ENCODE measurements at places on chromosomes 2 and 18.

GRCh38 chr2:174974131-174974530, 31.1 kb downstream of the CHN1 start:
- no peak for DNase-seq

DNA sequence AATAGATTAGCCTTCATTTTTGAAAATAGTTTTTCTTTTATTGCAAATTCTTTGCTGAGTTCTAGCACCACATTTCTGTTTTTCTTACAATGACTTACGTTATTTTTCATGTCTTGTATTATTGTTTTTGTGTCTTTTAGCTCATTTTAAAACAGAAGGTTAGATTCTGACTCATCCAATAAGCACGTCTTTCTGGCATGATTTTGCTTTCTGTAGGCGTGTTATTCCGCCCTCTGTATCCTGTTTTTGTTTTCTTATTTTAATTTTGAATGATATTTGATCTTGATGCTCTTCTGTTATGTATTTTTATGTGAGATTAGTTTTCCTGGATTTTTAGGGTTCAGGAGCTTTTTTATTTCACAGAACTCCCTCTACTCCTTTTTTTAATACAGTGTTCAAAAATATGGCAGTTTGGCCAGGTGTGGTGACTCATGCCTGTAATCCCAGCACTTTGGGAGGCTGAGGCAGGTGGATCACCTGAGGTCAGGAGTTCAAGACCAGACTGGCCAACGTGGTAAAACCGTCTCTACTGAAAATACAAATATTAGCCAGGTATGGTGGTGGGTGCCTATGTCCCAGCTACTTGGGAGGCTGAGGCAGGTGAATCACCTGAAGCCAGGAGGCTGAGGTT, 145.0 kb downstream of the CLIP4 start:
- no peak for DNase-seq

GRCh38 chr2:20001361-20001863, 11.1 kb downstream of the MATN3 start:
- DNase-seq = no peak

- no peak for DNase-seq
These were observed 77.0 kb upstream of the PDE1A start for GRCh38 chr2:182503886-182504285.

- DNase-seq = no peak
These were observed 209.1 kb upstream of the ID2 start for GRCh38 chr2:8472545-8473323.

- DNase-seq = no peak
These were observed 191.4 kb downstream of the SPP2 start for GRCh38 chr2:234241656-234242458.

DNA sequence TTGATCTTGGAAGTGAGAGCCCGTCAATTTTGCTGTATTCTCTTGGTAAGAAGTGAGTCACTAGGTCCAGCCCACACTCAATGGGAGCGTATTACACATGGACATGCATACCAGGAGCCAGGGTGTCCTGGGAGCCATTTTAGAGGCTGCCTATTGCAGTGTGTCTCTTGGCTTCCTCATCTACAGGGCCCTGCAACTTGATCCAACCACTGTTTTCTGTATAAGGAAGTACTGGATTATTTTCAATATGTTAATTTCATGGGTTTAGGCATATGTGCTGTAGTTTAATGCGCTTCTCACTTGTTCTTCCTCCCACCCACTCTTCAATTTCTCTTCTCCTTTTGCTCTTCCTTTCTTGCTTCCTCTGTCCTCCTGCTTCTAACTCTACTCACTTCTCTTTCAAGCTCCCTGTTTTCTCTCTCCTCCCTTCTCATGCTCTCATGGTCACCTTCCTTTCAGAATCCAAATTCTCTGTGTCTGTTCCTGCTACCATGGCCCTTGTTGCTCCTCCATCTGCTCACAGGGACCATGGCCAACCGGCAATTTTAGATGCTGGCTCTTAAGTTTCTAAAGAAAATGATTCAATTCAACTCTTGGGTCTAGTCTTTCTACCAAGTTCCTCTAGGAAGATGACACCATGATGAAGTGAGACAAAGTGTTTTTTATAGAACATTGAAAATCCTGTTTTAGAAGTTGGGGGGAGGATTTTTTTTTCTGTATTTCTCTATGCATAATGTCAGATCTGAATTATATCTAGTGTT, 152.0 kb upstream of the ZEB2 start:
- DNase-seq = no peak

GRCh38 chr2:195658541-195658890, 1.5 kb downstream of the SLC39A10 start:
- no peak for DNase-seq

- no peak for DNase-seq
These were observed 144.3 kb downstream of the KCNE4 start for GRCh38 chr2:223196331-223196730.

DNA sequence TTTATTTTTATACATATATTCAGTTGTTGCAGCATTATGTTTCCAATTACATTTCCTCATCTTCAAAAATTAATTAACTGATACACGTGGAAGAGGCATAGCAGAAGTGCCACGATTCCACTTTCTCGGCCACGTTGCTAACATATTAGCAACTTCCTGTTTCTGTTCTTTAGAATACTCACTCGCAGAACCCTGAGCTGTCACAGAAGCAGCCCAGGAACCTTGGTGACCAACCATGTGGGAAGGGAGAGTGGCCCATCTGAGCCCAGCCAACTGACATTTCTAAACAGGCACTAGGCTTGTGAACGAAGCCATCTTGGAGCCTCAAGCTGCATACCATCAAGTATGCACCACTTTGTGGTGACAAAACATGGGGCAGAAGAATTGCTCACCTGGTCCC, 350.1 kb downstream of the CBLN2 start:
- no peak for DNase-seq

- DNase-seq = no peak
These were observed 75.6 kb downstream of the PID1 start for GRCh38 chr2:229195346-229195947.

- DNase-seq = no peak
These were observed 12.0 kb upstream of the SLC38A11 start for GRCh38 chr2:164967361-164967760.

GRCh38 chr2:236570081-236570868, 650 bp downstream of the ACKR3 start:
- DNase-seq = no peak

- no peak for DNase-seq
These were observed 689.8 kb upstream of the NXPH2 start for GRCh38 chr2:139469985-139470384.

- DNase-seq = no peak
These were observed 27.2 kb downstream of the KIF1A start for GRCh38 chr2:240792629-240793312.

DNA sequence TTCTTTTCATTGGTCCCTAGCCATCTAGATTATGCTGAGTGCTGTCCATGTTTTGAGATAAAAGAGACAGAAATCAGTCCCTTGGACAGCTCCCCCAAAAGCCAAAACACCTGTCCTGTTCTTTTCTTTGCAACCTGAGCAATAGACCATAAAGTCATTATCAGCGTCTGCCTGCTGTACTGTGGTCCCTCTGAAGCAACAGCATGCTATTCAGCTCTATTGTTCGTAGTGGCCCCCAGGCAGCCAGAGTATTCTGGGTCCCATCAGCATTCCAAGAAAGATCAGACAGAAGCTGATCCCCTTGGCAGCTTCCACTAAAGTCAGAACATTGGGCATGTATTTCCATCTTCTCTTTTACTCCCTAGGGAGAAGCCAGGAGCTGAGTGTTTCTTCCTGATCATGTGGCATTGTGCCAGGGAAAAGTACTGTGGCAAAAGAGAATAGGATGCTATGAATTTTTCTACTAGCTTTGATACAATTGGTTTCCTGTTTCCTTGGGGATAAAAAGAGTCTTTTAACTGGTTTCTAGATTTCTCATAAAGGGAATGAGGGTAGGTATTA, 33.6 kb upstream of the ZSWIM2 start:
- no peak for DNase-seq

GRCh38 chr18:46264255-46264654, 160.1 kb downstream of the HAUS1 start:
- no peak for DNase-seq

GRCh38 chr2:124257120-124257519, 232.0 kb downstream of the CNTNAP5 start:
- DNase-seq = no peak

DNA sequence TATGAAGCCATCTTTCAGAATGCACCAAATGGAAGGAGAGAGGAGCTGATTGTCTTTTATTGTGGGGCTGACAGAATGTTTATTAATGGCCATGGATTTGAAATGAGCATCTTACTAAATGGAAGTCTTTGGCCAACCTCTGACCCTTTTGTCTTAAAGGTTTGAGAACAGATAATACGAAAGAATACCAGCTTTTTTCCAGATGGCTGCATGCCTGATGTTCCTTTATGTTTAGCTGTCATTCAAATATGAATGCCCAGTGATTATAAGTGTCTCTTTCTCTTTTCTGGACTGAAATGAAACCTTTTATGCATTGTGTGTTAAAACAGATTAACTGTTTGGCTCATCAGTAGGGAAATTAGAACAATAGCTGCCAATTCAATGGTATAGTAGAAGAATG, 46.0 kb downstream of the PARD3B start:
- no peak for DNase-seq

- no peak for DNase-seq
These were observed 185.3 kb upstream of the SIX2 start for GRCh38 chr2:45194596-45194995.

- DNase-seq = no peak
These were observed 31.9 kb downstream of the METTL21A start for GRCh38 chr2:207593277-207593676.

DNA sequence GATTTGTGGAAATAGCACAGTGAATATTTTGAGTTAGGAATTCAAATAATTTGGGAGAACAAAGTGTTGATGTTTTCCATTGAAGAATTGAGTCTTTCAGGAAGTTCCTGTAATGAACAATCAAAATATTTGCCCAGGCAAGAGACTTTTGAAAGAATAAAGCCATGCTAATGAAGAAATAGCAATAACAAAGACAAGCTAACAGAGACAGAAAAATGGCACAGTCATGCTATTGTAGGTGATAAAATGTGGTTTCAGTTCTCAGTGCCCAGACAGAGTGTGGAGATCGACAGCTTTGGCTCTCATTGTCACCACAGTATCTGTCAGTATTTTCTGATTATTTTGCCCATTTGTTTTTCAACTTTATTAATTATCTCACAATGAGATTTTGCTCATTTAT, 490.8 kb upstream of the PIK3C3 start:
- no peak for DNase-seq

DNA sequence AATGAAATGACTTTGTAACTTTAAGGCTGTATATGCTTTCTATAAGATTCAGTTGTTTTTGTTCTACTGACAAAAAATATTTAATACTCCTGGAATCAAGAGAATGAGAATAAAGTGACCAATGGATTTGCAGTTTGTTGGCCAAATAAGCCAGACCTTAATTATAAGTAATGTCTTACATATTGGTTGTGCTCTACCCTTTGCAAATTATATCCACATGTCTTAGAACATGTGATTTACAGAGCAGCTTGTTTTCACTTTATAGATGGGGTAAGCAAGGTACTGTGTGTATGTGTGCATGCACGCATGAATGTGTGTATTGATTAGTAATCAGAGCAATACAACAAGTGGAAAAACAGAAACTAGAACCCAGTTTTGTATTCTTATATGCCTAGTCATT, 59.1 kb downstream of the RMDN2 start:
- DNase-seq = no peak

GRCh38 chr2:60819155-60819862, 62.1 kb upstream of the REL start:
- no peak for DNase-seq

DNA sequence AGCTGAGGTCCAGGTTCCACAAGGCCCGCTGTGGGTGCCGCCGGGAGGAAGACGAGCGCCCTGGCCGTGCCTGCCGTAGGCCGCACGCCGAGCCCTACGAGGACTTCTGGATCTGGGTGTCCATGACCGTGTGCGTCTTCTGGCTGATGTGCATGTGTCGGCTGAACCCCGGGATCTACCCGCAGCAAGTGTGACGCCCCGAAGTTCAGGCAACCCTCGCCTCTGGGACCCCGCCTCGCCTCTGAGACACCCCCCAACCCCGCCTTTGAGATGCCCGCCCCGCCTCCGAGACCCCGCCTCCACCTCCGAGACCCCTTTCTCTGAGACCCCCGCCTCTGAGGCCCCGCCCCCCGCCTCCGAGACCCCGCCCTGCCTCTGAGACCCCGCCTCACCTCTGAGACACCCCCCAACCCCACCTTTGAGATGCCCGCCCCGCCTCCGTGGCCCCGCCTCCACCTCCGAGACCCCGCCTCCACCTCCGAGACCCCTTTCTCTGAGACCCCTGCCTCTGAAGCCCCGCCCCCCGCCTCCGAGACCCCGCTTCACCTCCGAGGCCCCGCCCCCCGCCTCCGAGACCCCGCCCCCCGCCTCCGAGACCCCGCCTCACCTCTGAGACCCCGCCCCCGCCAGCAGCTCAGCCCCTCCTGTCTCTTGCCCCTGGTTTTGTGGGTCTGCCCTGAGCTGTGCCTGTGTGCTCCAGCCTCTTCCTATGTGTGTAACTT, 3.7 kb downstream of the RTP5 start:
- DNase-seq = no peak

GRCh38 chr18:12686100-12686499, 16.4 kb downstream of the CEP76 start:
- no peak for DNase-seq

DNA sequence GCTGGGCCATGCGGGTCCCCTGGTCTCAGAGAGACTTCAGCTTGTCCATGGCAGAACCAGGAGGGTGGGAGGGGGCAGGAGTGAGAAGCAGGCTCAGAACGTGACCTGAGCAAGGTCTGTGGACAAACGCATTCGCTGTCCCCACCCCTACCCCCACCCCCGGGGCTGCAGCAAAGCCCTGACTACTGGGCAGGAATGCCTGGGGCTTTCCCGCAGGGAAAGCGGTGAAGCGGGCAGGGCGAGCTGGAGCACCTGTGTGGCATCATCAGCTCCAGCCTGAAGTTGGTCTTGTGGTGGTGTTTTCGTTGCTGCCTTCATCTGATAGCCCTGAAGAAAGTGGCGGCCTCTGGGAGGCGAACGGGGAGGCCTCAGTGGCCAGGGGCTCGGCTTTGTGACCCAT, 26.1 kb upstream of the ALKAL2 start:
- DNase-seq = no peak

- no peak for DNase-seq
These were observed 4.9 kb upstream of the AGFG1 start for GRCh38 chr2:227466887-227467600.

DNA sequence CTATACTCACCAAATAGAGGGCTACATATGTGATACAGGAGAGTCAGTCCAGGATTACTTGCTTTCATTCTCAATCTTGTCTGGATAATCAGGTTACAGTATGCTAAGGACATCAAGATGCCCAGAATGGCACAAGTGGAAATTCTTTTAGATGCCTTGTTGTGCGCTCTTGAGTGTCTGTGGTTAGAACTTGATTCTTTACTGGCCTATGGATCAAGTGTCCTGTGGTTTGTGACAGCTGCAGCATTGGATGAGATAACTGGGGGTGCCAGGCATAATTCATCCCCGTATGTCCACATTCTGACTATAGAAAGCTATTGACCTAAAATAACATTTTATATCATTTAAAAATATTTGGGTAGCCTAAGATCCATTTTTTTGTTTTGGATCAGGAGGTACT, 40.1 kb downstream of the CDC42EP3 start:
- DNase-seq = no peak

GRCh38 chr2:173119944-173120343, 44.3 kb downstream of the MAP3K20 start:
- DNase-seq = no peak

GRCh38 chr2:67232936-67233335, 164.2 kb upstream of the ETAA1 start:
- no peak for DNase-seq

- DNase-seq = no peak
These were observed 49.9 kb upstream of the RTN4 start for GRCh38 chr2:55099878-55100820.

- DNase-seq = no peak
These were observed 689 bp downstream of the RPRD1A start for GRCh38 chr18:36066686-36067054.

GRCh38 chr2:132009177-132009873, 152.4 kb downstream of the ANKRD30BL start:
- DNase-seq = no peak
